GDM1 (cell line): ENCODE measurements at places on chromosomes 11 and 22.
A peak's percentile ranks its signal among the peaks of the same experiment; 100 is the strongest.

DNA sequence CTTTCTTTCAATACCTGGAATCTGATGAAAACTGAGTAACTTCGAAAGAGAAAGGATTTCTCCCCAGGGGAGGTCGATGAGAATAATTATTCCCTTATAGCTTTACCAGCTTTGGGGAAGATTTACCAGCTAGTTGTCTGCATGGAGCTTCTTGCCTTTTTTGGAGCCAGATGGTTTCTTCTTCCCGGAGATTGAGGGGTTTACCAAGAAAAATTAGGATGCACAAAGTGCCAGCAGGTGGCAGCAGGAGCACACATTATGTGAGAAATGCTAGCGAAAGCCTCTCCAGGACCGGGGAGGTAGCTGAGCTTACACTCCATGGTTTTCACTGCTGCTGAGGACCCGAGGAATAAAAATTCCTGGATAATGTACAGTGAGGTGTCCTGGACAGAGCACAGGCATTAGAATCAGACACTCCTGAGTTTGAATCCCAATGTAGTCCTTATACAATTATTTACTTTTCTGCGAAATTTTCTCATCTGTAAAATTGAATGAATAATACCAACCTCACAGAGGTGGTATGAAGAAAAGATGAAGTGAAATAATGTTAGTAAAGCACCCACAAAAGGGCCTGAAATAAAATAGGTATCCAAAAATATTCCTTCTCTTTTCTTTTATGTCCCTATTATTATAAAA, 46.0 kb upstream of the PARVA start:
- DNase-seq = peak; percentile 40

GRCh38 chr11:47992959-47993820, 12.8 kb downstream of the PTPRJ start:
- no peak for DNase-seq

GRCh38 chr11:128776424-128777284, 82.8 kb downstream of the FLI1 start:
- no peak for DNase-seq

DNA sequence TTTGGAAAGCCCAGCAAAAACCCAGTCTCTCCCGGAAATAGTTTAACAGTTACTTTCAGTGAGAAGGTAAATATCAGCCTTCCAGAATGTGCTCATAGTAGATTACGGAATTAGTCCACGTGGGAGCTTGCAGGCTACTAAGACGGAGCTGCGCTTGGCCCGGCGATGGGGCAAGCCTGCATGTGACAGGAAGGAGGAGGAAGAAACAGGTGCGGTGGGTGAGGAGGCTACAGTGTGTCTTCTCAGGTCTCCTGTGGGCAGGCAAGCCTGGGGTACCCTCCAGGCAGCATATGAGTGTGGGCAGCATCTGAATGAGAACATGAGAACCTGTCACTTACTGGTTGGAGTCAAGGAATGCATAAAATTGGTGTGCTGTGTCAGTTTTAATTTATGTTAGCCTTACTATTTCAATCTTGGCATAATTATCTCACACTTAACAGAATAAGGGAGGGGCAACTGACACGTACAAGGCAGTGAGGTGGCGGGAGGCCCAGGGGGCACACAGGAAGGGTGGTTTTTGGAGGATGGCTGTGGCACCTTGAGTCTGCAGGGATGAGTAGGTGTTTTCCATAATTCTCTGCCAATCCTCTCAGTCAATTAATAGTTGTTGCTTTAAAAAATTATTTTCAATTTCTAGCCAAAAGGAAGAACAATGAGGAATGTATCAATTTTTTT, 35.7 kb downstream of the CLMP start:
- DNase-seq = no peak

DNA sequence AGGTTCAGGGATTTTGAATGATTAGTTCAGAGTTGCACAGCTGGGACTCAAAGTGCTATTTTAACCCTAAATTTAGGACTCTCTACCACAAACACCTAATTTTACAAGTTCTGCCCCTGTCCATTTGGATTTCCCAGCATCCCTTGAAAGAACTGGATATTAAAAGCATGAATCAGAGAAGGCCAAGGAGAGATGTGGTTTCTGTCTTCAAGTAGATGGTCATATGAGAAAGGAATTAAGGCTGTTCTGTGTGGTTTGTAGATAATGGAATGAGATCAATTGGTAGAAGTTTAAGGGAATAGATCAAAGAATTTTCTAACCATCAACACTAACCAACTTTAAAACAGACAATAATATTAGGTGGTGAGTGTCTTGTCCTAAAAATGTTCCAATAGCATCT, 106.4 kb upstream of the TENM4 start:
- no peak for DNase-seq

- DNase-seq = no peak
Observed at GRCh38 chr11:57081356-57081755, 92.6 kb downstream of the OR5AK2 start.

DNA sequence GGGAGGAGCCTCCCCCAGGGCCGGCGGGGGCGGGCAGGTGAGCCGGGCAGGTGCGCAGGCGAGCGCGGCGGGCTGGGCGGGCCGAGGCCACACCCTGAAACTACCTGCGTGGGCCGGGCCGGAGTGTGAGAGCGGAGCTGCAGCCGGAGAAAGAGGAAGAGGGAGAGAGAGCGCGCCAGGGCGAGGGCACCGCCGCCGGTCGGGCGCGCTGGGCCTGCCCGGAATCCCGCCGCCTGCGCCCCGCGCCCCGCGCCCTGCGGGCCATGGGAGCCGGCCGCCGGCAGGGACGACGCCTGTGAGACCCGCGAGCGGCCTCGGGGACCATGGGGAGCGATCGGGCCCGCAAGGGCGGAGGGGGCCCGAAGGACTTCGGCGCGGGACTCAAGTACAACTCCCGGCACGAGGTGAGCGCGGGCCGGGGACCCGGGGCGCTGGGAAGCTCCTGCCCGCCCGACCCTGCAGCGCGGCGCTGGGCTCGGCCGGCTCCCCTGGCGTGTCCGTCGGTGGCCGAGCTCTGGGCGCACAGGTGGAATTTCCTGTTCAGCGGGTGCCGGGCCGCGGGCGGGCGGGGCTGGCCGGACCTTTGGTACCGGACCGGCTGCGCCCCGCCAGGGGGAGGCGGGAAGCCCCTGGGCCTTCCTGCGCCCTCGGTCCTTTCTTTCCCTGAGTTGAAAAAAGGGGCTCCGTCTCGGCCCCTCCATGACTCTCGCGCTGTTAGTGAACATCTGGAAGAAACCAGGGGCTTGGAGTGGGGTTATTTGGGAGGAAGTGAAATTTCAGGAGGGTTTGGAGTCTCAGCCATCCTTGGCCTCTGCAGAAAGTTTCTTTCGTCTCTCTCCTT, at the start of gene ST14:
TSS of gene ST14 (plus strand) at position 126 of the 841 bp plus-strand sequence. CDS start at position 324, 198 bp downstream.
- no peak for DNase-seq

GRCh38 chr22:46239261-46240048, 10.6 kb downstream of the CDPF1 start:
- peak; percentile 51 for DNase-seq

- DNase-seq = no peak
Observed at GRCh38 chr11:67628710-67629385, 889 bp downstream of the NUDT8 start.

- no peak for DNase-seq
Observed at GRCh38 chr11:134223121-134223520, 646 bp downstream of the NCAPD3 start.

DNA sequence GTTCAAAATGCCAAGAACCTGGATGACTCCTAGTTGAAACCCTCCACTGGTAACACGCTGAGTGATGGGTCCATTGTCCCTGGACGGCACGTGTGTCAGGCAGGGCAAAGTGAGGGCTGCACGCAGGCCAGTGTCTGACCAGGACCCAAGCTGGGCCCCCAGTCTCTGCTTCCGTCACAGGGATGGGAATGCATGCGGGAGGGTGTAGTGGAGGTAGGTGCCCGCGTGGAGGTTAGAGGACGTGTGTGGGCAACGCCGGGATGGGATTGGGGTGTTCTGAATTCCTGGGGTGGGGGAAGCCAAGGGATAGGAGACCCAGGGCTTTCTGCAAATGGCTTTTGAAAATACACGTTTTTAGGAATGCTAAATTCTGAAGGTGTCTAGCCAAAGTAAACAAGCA, 943.3 kb downstream of the BRD1 start:
- DNase-seq = no peak

DNA sequence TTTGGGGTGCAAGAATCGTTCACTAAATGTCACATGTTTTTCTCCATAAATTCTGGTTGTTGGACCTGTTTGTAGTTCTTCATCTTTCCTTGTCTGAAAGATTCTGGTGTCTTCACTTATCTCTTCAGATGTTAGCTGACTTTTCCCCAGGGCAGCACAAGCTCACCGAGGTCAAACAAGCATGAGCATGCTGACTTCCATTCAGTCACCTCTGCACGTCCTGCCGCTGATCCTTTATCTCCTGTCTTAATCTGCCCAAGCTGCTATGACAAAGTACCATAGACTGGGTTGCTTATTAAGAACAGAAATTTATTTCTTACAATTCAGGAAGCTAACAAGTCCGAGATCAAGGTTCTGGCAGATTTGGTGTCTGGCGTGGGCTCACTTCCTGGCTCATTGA, 800.6 kb downstream of the NTM start:
- no peak for DNase-seq

DNA sequence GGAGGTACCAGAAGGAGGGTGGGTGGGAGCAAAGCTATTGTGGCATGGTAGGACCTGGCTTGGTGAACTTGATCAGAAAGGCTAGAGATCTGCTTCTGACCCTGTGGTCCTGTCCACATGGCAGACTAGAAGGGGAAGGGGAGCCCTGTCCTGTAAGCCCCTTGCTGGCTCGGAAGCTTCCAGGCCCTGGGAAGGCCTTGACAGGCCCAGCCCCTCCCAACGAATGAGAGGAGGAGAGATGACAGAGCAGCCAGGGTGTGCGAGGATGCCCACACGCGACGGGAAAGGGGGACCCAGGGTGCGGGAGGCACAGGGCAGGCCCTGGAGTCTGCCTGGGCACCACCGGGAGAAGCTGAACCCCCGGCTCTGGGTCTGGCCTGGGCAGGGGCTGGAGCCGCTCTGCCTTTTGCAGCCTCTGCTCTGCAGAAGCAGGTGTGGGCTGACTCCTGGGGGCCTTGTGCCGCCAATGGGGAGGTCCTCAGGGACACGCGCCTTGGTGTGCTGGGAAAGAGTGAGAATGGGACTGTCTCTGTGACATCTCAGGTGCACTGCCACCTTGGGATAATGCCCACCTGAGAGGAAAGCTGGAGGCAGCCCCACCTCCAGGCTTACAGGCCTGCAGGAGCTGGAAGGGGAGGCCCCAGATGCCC, 1447.5 kb downstream of the BRD1 start:
- DNase-seq = no peak

- DNase-seq = no peak
Observed at GRCh38 chr11:101912823-101913284, 2.0 kb upstream of the CEP126 start.

DNA sequence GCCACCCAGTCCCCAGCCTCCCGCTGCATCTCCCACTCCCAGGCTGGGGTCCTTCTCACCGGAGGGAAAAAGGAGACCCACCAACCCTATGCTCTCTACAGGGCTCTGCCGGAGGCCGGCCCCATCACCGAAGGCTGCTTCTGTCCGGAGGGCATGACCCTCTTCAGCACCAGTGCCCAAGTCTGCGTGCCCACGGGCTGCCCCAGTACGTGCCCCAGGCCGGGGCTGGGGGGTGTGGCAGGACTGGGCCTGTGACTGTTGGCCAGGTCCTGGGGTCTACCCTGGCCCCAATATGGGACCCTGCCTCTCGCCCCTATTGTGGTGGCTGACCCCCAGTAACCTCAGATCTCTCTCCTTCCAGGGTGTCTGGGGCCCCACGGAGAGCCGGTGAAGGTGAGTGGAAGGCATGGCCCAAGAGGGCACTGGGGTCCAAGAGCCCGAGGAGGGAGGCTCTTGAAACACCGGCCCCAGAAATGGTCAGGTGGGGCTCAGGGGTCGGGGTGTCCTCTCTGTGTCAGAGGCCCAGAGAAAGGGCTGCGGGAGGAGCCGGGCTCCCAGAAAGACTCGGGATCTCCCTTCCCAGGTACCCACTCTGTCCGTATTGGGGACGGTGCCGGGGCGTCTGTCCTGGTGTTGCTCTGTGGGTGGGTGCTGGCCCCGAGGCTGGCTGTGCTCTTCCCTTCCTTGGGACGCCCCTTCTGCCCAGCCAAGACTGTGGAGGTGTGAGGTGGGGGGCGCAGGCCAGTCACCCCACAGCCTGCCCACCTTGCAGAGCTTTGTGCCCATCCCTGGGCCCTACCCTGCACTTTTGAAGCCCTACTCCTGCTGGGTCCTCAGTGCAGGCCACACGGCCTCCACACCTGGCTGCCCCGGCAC, 26.1 kb upstream of the MUC5B start:
- DNase-seq = no peak

DNA sequence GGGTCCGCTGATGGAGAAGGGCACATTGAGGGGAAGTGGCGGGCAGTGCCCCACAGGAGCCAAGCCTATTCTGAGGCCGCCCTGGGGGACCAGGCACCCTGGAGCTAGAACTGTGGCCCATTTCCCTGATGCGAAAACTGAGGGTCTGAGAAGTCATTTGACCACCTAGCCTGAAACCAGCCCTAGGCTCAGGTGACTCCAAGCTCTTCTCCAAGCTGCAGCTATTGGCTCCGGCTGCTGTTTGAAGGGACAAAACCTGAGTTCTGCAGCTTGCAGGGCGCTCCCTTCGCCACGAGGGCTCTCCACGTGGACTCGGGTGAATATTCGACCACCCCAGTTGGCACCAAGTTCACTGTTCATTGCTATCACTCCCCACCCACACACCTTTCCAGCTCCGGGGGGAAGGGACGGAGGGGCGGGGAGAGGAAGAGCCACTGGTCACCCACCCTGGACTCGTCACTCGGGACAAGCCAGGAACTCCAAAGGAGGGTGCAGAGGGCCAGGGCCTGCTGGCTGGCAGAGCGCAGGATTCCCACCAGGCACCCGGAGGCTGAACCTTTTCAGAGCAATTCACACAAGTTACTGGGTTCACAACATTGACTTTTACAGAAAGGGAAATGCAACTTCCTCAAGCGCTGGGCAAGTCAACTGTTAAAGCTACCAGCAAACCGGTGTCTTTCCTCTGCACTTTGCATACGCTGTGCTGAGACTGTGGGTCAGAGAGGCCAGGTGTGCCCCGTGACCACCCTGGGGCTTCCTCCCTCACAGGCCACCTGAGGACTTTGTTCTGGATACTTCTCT, 1.1 kb upstream of the RAC2 start:
- DNase-seq = peak; percentile 50

GRCh38 chr11:26806219-26806618, 84.4 kb upstream of the SLC5A12 start:
- DNase-seq = no peak

DNA sequence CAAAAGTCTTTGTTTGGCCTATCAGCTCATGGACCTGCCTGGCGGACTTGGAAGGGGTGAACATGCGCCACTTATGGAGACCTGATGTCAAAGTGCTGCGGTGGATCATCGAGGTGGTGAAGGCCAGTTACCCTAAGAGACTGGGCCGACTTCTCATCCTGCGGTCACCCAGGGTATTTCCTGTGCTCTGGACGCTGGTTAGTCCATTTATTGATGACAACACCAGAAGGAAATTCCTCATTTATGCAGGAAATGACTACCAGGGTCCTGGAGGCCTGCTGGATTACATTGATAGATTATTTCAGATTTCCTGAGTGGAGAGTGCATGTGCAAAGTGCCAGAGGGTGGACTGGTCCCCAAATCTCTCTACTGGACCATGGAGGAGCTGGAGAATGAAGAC, 17.9 kb downstream of the ALKBH3 start:
- DNase-seq = no peak

- no peak for DNase-seq
Observed at GRCh38 chr11:124174001-124174583, 9.1 kb upstream of the OR10D3 start.
